ENCODE measurements at places on chromosomes 16 and 17.

- DNase-seq = no peak
These were observed 51.5 kb downstream of the NTN1 start for GRCh38 chr17:9072696-9073339.

- DNase-seq = no peak
These were observed 12.0 kb upstream of the BCAR1 start for GRCh38 chr16:75263291-75263962.

DNA sequence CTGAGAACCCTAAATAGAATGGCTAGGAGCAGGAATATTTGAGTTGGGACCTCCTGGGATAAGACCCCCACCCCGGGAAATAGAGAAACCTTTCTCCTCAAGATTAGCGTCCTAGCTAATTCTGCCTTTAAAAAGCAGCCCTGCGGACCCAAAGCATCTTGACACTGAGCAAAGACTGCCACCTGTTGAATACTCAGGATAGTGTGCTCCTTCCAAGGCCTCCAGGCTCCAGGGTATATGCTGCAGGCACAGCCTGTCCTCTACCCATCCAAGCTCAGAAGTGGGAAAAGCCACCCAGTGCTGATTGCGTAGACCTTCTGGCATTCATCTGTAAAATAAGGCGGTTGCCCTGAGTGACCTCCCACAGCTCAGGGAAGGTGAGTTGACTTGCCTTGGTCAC, 456.2 kb upstream of the DYNLRB2 start:
- DNase-seq = peak; percentile 20

DNA sequence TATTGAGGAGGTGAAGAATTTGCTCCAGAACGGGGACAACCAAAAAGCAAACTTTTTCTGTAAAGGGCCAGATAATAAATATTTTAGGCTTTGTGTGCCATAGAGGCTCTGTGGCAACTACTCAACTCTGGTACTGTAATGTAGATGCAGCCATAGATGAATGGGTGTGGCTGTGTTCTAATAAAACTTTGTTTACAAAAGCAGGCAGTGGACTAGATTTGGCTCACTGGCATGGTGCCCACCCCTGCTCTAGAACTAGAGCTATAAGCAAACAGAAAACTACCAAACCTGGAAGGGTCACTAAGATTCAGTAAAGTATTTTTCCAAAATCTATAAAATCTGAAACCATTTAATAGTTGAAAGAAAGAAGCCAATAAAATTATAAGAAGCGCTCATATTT, 24.6 kb upstream of the SMURF2 start:
- no peak for DNase-seq

DNA sequence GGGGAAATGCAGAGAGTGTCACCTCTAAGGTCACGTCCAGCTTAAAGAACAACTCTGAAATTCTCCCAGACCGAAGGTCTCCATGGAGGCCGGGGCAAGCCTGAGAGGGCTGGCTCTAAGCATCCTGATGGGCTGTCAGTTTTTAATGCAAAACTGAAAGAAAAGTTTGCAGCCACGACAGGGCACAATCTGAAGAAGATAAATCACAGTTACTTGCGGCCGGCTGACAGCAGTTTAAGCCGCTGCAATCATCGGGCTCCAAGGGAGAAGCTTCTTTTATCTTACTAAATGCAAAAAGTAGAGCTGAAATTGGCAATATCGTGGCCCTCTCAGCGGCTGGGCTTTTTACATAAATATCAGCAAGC, 168.8 kb downstream of the CYLD start:
- DNase-seq = no peak

DNA sequence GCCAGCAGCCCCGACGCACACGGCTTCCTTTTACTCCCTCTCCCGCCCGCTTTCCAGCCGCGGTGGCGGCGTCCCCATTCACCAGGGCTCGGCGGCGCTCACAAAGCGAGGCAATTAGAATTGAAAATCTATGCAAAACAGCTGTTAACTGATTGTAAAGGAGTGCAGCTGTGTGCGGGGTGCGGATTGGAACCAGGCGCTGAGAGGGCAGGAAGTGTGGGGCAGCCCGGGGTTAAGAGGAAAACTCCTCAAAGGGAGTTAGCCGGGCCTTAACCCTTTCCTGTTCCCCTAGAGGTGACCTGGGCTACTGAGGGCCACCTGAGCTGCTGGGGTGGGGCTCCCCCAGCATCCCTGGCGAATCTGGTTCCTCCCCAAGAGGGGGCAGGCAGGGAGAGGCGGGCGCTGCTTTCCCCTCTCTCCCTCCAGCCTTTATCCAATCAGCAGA, 5.8 kb upstream of the GSE1 start:
- no peak for DNase-seq

GRCh38 chr16:84710686-84711085, 10.9 kb downstream of the USP10 start:
- no peak for DNase-seq
